ENCODE measurements at places on chromosomes 11 and 22.

- DNase-seq = no peak
These were observed 68.5 kb downstream of the SCUBE1 start for GRCh38 chr22:43274595-43275240.

- peak; percentile 81 for DNase-seq
These were observed 32.7 kb upstream of the GLYATL1B start for GRCh38 chr11:59053387-59053786.

DNA sequence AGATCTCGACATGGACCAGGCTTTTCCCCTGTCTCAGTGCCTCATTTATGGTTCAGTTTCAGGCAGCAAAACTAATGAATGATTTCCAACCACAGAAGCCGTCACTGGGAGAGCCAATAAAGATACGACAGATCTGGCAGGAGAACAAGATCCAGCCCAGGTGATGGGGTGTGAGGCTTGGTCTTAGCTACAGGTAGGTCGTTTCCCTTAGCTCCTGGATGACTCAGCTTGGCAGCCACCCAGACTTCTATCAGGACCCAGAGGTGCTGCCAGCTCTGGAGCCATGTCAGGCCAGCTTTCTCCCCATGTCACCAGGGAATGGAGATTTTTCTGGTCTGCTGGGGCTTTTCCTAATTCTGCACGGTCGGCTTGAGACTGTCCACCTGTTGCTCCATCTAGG lies 36.3 kb upstream of the APOBEC3A start:
- peak; percentile 96 for DNase-seq

DNA sequence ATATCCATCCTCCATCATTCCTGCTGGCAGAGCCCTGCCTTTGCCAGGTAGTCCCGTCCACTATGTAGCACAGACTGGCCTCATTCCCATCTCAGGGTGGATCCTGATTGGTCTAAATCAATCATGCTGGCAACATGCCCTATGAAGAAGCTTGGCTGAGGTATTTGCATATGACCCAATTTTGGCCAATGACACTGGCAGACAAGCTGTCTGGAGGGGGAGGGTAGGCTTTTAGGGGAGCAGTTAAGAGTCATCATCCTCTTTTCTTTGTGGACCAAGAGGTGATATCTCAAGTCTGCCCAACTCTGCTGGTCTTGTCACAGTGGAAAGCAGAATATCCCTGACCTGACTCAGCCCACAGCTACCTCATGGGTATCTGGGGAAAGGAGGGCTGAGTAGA lies 5.1 kb downstream of the CCDC89 start:
- DNase-seq = no peak

DNA sequence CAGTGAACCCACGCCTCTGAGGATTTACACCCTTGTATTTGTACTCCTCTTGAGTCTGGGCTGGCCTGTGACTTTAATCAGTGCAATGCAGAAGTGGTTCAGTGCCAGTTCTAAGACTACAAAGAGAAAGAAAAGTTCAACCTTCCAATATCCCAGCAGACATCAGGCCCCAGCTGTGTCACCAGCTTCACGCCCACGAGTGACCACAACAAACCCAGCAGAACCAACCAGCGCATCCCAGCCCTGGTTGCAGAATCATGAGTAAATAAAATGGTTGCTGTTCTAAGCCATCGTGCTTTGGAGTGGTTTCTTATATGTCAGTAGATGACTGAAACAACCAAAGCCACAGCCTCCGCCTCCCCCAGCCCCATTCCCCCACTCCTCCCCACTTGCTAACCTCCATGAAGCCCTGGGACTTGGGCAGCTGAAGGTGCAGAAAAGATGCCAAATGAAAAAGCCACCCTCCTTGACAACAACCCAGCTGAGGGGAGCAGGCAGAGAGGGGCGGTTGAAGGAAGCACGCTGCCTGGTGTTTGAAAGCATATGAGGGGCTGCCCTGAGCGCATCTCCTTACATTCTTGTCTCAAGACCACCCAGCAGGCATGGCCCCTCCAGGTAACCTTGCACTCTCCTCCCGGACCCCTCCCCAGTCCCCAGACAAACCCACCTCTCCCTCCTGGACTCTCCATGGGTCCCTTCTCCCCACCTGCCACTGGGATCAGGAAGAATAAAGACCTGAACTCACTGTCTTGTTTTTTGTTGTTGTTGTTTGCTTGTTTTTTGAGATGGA lies 20.9 kb downstream of the TSKU start:
- DNase-seq = no peak

GRCh38 chr11:19842505-19842904 lies 129.9 kb downstream of the NAV2 start:
- no peak for DNase-seq

GRCh38 chr11:115869780-115870431 lies 365.7 kb upstream of the CADM1 start:
- DNase-seq = peak; percentile 26

- no peak for DNase-seq
These were observed 101.0 kb downstream of the PTPRJ start for GRCh38 chr11:48081151-48082010.

DNA sequence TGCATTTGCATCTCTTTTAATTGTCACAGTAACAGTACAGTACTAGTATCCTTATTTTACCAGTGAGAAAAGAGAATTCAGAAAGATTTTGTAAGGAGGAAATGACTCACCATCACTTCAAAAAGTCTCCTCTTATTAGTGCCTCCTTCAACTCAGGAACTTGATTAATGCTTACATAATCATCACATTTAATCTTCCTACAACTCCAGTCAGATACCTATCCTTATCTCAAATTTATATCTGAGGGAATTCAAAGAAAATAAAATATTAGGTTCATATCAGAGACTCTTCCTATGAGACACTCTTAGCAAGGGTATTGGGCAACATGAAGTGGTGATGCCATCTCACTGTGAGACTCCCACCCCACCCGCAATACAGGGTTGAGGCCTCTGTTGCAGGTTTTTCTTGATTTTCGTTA lies 26.1 kb upstream of the CTSC start:
- DNase-seq = no peak

- DNase-seq = no peak
These were observed 54.9 kb upstream of the PDE3B start for GRCh38 chr11:14588681-14589080.

DNA sequence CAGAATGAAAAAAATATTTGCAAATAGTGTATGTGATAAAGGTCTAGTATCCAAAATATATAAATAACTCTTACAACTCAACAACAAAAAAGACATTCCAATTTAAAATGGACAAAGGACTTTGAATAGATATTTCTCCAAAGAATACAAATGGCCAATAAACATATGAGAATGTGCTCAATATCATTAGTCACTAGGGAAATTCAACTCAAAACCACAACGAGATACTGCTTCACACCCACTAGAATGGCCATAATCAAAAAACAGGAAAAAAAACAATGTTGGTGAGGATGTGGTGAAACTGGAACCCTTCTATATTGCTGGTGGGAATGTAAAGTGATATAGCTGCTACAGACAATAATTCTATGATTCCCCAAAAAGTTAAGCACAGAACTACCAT lies 38.6 kb upstream of the RPS13 start:
- no peak for DNase-seq

DNA sequence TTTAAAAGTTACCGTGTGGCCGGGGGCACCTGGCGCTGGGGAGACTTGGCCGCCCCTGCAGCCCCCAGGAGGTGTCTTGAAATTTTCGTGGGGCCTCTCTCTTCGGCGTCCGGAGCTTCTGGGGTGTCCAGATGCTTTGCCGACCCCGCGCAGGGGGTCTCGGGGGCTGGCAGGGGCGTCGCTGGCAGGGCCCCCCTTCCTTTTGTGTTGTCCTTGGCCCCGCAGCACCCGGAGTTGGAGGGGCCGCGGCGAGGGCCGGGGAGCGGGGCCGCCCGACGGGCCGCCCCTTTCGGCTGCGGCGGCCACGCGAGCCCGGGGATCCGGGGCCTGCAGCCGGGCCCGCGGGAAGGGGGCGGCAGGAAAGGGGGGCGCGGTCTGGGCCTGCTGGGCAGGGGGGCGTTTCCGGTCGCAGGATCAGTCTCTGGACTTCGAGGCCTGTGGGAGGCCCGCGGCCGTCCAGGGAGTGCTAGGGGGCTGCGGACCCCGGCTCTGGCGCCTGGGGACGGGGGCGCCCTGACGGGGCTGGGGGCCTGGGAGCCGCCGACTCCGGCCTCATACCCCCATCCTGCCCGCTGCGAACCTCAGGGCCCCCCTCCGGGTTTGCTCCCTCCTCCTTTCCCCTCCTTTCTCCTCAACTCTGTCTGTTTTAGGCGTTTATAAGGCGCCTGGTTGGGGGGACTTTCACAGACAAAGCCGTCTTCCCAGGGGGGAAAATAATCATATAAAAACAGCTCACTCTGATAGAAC lies 869 bp downstream of the ZC3H7B start:
- no peak for DNase-seq

- DNase-seq = no peak
These were observed 80.2 kb downstream of the DSCAML1 start for GRCh38 chr11:117716521-117717440.

- DNase-seq = no peak
These were observed 1676.0 kb upstream of the RAG2 start for GRCh38 chr11:38274031-38274430.

DNA sequence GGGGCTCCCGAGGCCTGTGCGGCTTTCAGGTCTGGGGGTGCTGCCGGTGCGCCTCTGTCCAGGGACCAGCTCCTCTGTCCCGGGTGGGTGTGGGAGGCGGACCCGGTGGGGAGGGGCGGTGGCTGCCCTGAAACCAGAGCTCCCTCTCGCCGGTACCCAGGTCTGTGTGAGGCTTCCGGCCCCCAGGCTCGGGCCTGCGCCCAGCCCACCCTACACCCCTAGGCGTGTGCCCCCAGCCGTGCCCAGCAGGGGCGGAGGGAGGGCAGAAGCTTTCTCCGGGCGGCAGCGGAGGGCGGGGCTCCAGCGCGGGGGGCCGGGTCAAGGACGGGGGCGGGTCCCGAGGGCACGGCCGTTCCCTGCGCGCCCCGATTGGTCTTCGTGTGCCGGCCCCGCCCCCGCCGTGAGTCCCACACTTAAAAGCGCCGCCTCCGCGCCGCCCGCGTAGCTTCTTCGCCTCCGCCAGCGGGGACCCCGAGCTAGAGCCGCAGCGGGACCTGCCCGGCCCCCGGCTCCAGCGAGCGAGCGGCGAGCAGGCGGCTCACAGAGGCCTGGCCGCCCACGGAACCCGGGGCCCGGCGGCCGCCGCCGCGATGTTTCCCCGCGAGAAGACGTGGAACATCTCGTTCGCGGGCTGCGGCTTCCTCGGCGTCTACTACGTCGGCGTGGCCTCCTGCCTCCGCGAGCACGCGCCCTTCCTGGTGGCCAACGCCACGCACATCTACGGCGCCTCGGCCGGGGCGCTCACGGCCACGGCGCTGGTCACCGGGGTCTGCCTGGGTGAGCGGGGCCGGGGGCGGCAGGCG lies 616 bp downstream of the PNPLA2 start:
- DNase-seq = peak; percentile 94

DNA sequence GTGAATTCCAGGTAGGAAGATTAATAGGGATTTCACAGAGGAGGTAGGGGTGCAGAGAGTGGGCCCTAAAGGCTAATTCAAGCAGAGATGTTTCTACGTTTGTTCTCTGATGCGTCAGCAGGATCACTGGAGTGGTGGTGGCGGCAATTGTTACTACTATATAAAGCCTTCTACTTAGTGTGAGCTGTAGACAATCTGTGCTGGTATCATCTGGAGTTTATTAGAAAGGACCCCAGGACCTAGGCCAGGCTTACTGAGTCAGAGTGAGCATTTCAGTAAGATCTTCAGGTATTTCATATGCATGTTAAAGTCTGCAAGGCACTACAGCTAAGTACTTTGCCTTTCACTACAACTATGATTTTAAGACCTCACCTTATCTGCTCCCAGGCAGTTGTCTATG lies 59.5 kb downstream of the USP35 start:
- DNase-seq = no peak

DNA sequence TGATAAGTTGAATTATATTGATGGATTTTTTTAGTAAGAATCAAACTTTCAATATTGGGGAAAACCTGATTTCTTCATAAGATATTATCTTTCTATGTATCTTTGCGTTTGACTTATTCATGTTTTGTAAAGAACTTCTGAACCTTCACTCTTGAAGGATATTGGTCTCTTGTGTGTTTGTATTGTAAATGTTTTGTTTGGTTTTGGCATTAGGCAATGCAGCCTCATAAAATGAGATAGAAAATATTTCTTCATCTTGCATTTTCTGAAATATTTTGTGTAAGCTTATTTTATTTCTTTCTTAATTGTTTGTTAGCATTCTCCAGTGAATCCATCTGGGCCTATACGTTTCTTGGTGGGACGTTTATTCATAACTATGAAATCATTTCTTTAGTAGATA lies 271.9 kb downstream of the RAB38 start:
- no peak for DNase-seq

- DNase-seq = no peak
These were observed 57.4 kb downstream of the CLMP start for GRCh38 chr11:123137431-123138224.

GRCh38 chr11:15446929-15447328 lies 332.2 kb downstream of the INSC start:
- DNase-seq = no peak

DNA sequence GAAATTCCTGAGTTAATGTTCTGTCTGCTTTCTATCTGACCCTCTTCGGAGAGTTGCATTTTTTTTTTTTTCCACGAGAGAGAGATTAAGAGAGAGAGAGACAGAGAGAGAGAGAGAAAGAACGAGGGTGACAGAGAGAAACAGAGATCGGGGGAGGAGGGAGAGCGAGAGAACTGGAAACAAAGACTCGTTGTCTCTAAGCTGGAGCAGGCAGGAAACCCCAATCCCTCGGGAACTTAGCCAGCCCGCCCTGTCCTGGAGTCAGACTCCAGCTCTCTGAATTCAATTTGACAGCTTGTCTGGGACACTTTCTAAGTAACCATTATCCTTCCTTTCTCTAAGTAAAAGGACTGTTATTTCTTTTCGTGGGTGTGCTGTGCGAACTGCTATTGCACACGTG lies 76.9 kb downstream of the KCNJ1 start:
- DNase-seq = no peak
